DMS79 (cell line): ENCODE measurements at places on chromosomes 12 and 14.

DNA sequence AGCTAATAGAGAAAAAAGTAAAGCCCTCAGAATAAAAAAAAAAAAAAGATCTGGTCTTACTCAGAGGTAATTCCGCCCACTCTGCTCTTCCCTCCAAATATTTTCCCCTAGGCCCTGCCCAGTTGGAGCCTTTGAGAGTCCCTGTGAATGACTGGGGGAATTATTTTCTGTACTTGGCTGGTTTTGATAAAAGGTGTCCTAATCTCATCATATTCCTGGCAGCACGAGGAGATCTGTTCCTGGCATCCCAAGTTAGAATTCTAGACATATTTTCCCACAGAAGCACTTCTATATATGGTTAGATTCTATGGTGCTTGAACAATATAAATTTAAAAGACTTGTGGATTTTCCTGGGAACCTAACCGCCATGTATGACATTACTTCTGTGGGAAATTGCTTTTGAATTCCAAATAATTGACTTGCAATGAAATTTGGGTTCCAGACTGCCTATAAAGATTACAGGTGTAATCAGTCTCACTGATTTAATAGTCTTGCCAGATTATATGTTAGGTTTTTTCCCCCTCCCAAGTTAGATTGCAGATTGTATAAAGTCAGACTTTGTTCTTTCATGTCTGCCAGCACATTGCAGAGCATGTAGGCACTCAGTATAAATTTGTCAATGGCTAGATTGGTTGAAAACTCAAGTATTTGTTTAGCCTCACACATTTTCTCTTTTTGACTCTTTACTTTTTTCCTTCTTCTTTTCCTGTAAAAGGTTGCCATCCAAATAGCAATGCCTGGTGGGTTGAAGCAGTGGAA, 12.3 kb downstream of the GPX2 start:
- no peak for DNase-seq

DNA sequence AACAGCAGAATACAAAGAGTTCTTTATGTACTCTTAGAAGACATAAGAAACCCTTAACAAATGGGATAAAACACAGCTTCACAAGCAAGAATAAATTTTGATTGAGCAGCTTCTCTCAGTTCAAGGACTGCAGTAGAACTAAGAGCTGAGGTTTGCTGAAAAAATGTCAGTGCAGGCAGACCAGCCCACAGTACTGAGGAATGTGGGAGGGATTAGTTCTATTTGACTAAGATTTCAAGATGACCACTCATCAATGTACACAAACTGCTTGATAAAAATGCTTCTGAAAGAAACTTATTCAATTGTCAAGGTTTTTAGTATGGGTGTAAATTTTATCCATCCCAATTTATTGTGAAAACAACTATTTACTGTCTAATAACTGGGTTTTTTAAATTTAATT, 138.4 kb downstream of the SEC23A start:
- peak; percentile 28 for DNase-seq

GRCh38 chr12:131391399-131391798, 319.5 kb upstream of the SFSWAP start:
- no peak for DNase-seq

GRCh38 chr12:72694193-72694592, 422.0 kb downstream of the TRHDE start:
- no peak for DNase-seq
